ENCODE measurements at places on chromosomes 11 and 22.

DNA sequence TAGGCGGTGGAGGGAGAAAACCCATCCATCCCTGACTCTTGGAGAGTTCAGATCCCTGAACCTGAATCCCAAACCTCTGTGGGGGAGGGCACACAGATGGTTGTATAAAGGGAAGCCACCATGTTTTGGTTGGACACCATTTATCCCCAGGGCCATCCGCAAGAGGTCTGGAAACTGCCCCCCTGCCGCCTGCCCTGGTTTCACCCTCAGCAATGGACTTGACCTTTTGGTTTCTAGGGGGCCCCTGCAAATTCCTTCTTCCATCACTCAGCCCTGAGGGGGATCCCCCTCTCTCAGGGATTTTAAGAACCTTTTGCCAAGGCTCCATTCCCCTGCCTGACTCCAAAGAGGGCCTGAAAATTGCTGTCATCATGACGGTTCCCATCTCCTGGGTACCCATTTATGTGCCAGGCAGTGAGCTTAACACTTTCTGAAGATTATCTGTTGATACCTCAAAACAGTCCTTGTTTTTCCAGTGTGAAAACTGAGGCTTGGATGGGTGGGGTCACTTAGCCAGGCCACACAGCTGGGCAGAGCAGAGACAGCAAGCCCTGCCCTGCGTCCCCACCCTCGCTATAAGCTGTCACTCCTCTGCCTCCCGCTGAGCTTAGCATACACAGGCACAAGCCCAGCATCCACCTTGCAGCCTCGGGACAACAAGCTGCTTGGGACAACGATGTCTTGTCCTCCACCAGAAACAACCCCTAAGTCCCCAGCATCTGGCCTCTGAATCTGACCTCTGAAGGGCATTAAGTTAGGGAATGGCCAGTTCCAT is 33.2 kb upstream of the CRYBB3 start:
- no peak for DNase-seq

GRCh38 chr11:112507281-112507680 is 246.6 kb upstream of the PLET1 start:
- DNase-seq, result no peak

- DNase-seq, result no peak
These were observed 43.1 kb downstream of the BSX start for GRCh38 chr11:122938557-122938956.

GRCh38 chr22:27718186-27719035 is 83.1 kb downstream of the MN1 start:
- no peak for DNase-seq

DNA sequence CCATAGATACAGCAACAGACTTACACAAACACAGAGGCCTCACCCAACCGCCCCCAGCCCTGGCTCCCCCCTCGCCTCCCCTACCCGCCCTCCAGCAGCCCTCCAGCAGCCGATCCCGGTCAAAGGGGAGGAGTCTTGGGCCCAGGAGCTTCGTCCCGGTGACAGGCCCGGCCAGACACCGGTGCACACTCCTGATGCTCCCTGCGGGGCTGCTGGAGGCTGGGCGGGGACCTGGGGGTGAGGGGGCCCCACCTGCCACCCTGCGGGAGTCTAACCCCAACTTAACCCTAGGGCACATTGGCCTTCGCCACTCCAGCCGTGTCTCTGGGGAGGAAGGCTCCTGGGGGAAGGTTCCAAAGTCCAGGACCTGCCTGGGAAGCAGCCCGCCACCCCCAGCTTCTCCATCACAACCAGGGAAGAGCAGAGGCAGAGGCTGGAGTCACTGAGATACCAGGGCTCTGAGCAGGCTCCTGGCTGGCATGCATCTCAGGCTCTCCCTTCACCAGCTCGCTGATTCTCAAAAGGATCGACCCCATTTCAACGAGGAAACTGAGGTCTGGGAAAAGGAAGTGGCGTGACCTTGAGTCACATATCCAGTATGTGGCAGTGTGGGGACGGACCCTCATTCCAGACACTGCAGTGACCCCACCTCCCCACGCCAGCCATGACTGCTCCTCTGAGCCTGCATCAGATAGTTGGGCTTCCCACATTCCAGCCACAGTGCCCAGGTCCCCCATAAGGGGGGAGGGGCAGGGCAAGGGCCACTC is 14.4 kb downstream of the BCL9L start:
- DNase-seq, result no peak

- DNase-seq, result no peak
These were observed 14.2 kb downstream of the PRR33 start for GRCh38 chr11:1877211-1878136.

DNA sequence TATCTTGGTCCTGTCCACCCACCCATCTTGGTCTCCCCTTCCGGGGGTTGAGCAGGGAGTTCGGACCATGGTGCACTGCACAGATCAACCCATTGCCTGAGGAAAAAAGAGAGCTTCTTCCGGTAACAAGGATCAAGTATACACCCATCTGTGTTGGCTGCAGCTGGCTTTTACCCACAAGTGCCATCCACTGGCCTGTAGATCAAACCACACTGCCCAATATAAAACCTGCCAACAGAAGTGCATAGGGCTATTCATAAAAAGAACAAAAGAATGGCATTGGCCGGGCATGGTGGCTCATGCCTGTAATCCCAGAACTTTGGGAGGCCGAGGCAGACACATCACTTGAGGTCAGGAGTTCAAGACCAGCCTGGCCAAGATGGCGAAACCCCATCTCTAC is 94.5 kb downstream of the ZC3H12C start:
- no peak for DNase-seq

GRCh38 chr11:21564095-21564494 is 628.8 kb upstream of the ANO5 start:
- no peak for DNase-seq

DNA sequence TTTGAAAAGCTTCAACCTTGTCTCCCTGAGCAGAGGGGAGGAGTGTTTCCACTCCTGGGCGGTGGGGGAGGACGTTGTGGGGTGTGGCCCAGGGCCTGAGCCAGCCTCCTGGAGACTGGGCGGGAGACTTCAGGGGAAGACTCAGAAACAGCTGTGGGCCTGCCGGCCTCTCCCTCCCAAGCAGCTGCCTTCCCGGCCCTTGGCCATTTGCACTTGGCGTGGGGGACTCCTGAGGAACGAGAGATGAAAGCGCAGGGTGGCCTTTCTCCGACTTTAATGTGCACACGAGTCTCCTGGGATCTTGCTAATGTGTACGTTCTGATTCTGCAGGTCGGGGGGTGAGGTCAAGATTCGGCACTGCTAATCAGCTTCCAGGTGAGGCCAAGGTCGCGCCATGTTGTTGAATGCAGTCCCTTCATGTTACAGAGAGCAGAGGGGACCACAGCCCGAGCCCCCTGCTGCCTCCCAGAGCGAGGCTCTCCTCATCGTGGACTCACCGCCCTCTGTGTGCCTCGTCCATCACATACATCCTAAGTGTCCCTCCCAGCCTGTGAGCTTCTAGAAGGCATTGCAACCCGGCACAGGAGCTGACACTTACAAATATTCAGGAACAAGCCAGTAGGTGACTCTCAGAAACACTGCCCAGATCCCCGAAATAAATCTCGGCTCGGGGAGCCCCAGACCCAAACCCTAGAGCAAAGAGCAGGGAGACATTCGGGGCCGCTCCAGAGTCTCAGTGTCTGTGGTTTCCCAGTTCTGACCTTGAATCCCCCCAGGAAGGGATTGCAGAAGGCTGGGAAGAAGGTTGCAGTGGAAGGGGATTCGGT is 7.7 kb downstream of the LIF start:
- DNase-seq, result no peak

DNA sequence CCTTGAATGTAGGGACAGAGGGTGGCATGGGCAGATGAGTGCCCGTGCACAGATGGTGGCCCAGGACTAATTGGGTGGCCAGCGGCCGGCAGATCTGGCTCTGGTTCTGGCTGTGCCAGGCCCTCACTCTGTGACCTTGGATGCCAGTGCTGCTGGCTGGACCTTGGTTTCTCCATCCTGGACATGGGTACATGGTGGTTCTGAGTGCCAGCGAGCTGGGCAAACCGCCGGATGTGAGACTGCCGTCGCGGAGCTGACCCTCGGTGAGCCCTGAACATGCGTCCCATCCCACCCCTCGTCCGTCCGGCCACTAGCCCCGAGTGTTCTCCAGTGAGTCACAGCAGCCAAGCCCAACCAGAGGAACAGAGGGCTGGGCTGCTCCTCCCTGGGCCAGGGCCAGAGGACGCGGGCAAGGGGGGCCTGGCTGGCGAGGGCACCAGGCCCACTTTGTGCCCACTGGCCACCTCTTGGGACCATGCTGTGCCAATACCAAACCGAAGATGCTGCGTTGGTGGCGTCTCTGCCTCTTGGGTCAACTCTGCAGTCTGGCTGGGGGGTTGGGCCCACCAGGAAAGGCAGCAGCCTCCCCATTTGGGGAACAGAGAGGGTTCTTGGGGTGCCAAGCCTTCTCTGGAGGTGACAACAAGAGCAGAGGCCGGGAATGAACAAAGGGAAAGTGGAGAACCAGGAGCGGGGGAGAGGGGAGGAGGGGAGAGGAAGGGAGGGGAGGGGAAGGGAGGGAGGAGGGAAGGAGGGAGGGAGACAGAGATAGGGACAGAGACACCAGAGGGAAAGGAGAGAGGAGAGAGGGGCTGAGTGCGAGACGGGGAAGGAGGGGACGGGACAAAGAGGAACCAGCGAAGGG is 10.7 kb downstream of the LSP1 start:
- DNase-seq, result no peak

DNA sequence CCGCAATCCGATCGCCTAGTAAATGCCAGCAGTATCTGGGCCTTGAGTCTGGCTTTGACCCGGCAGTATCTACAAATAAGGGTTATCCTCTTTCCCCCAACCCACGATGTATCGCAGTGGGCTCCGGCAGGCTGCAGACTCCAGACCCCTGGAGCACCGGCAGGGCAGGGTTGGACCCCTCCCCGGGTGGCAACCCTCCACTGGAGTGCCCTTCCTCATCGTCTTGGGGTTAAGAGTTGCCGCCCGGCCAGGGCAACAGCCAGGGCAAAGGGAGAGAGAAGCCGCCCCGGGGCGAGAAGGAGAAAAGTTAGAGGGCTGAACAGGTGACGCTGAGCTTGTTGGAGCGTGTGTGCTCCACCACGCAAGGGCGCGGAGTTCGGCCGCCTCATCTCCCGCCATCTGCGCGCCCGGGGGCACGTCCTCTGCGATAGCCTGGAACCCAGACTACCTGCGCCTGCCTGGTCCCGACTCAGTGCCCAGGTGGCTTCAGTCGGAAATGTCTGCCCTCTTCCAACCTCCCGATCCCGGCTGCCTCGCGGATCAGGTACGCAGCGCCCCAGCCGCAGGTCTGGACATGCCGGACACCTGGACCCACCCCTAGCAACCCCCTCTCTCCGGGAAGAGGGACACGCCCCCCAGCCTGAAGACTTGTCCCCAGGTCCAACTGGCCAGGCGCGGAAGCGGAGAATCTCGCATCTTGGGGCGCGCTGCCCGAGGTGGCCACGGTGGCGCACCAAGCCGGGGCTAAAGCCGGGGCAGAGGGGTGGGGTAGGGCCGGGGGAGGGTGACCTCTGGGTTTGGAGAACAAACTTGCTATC is 1.2 kb downstream of the DSCAML1 start:
- DNase-seq, result no peak

DNA sequence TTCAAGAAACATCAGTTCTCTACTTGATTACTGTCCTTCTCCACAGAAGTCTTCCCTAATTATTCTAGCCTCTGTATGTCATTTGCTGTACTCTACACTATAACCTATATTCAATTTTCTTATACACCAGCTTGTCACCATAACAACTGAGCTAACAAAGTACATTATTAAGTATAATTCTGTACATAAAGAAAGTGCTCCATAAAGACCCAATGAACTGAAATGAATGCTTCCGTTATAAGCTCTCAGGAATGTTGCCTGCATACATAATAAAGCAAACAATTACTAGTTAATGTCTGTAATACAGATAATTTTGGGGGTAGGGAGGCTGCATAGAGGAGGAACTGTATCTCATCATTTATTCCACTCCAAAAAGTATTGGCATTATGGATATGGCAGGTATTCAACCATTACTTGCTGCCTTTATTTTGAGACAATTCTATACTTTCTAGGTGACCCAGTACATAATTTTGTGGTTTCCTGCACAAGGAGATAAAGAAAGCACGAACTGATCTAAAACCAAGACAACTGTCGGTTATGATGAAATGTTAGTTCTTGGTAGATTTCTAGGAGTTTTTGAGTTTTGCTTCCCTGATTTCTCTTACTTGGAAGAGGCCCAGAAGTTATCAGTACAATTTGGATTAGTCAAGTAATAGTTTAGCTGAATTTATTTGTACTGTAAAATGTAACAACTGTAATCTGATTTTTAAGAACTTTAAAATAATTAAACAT is 202.5 kb downstream of the SBF2 start:
- DNase-seq, result no peak

DNA sequence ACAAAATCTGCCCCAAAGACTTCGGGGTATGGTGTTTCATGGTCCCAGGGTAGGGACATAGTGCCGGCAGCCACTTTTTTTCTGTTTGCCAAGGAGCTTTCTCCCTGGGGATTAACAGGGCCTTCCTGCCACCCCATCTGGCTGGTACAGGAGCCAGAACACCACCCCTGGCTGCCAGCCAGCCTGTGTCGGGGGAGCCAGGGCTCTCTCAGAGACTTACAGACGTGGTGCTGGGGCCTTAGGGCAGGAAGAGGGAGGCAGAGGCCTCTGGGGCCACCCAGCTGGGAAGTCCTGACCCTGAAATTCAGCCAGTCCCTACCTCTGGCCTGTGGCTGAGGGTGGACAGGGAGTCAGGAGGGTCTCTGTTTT is 52.4 kb upstream of the CDON start:
- DNase-seq, result no peak

DNA sequence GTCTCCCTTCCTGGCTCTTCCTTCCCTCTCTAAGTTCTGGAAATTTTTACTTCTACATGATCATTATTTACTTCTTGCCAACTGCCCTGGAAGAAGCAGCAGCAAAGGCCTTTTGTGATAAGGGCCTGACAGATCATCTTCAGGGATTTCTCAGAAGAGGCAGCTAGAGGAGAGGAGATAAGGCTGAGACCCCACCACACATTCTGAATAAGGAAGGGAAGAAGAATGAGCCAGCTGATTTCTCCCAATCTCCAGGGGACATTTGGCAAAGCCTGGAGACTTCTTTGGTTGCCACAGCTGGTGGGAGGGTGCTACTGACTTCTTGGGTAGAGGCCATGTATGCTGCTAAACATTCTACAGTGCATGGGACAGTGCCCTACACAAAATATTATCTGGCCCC is 122.4 kb upstream of the OR9Q1 start:
- no peak for DNase-seq

DNA sequence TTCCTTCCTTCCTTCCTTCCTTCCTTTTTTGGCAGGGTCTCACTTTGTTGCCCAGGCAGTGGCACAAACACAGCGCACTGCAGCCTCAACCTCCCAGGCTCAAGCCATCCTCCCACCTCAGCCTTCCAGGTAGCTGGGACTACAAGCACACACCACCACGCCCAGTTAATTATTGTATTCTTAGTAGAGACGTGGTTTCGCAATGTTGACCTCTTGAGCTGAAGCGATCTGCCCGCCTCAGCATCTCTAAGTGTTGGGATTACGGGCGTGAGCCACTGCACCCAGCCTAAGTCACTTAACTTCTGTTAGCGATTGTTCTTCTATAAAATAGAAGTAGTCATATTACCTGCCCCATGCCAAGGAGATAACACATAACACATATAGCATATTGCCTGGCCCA is 2.8 kb upstream of the SYTL2 start:
- DNase-seq, result no peak

GRCh38 chr11:62392506-62392905 is 26.3 kb upstream of the SCGB1A1 start:
- DNase-seq, result no peak
